ENCODE measurements at places on chromosomes 11 and 22.

- DNase-seq = no peak
These were observed 31.4 kb upstream of the AQP11 start for GRCh38 chr11:77558380-77558779.

DNA sequence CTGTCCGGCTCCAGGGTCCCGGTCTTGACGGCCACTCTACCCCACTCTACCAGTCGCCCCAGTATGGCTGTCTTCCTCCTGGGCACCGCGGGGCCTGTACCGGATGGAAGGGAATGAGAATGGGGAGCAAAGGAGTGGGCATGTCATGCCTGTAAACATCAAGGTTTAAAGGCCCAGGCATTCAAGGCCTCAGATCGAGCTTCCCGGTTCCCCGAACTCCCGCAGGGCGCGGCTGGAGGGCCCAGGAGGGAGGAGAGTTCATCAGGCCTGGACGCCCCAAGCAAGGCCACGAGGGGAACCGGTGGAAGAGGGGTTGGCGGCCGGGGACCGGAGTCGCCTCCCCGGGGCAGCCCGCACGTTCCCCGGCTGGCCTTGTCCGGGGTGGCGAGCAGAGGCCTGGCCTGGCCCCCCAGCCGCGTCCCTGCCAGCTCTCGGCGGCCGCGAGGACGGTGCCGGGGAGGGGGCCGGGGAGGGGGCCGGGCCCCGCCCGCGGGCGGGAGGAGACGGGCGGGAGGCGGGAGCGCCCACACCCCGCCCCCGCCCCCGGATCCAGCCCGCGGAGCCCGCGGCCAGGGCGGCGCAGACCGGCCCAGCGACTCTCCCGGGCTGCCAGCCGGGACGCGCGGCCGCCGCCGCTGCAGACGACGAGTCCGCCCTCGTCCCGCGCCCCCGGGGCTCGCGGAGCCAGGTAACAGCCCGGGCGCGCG is at the start of gene CDC42EP1:
Gene CDC42EP1 (plus strand): TSS at position 580 of the 707 bp plus-strand sequence. CDS start 5,870 bp downstream, outside the sequence.
- no peak for DNase-seq

DNA sequence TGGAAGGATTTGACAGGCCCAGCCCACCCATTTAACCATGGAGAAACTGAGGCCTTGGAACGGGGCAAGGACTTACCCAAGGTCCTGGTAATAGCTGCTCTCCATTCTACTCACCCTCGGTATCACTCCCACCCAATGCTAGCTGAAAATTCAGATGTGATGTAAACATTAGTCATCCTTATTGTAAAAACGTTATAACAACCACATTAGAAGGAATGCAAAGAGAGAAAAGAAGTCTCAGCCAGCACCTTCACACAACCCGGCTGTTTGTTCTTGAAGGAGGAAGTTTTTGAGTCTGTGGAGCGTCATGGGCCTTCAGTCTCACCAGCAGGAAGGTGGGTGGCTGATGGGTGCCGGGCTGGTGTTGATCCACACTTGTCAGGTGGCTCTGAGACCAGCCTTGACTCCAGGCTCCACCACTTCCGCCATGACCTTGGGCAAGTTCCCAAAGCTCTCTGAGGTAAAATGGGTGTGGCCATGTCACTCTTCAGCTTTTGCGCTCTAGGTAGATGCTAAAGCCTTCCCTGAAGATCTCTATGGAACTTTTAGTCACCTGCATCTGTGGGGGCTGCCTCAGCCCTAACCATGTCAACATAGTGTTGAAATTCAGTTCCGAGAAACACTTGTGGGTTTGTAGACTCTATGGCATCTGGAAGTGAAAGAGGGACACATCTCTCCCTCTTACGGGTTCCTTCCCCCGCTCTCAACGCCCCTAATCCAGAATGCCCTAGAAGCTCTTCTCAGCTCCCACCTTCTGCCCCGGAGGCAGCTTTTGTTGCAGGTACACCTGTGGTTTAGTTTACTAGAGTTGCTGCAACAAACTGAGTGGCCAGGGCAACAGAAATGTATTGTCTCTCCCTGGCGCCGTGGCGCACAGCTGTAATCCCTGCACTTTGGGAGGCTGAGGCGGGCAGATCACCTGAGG is 14.8 kb downstream of the CD6 start:
- no peak for DNase-seq

DNA sequence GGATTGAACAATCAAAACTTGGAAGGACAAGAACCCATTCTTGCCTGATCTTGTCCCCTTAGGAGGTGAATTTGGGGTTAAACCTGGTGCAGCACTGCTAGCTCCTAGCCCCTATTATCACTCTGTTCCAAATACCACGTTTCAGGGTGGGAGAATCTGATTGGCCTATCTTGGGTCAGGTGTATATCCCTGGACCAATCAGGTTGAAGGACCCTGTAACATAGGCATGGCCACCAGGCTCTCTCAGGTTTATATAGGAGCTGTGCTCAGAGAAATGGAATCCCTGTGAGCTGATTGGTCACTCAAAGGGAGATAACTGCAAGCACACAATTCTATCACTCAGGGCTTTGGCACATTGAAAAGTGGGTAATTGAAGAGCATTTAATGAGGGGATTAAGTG is 26.6 kb upstream of the AMPD3 start:
- DNase-seq = no peak

DNA sequence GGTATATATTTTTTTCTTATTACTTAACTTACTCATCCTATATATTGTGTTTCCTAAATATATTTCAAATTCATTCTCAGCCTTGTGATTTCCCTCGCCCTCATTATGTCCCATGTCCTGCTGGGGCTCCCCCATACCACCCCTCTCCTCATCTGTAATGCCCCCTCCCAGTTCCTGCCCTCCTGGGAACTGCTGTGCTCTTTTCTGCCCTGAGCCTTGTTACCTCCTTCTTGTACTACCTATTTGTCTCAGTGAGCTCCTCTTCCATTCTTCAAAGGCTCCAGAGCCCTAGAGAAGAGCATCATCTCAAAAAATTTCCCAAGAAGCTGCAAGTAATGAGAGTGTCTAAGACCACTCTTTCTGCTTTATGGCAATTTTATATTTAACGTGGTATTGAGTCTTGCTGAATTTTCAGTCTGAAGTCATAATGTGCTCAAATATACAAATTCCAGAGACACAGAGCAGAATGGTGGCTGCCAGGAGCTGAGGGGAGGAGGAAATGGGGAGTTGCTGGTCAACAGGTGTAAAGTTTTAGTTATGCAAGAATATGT is 66.5 kb upstream of the TOP3B start:
- no peak for DNase-seq

- DNase-seq = no peak
These were observed 98.9 kb downstream of the ARHGAP20 start for GRCh38 chr11:110613197-110613918.

All from renal cortical epithelial cell (primary cell).